ENCODE measurements at places on chromosomes 16 and 17.

DNA sequence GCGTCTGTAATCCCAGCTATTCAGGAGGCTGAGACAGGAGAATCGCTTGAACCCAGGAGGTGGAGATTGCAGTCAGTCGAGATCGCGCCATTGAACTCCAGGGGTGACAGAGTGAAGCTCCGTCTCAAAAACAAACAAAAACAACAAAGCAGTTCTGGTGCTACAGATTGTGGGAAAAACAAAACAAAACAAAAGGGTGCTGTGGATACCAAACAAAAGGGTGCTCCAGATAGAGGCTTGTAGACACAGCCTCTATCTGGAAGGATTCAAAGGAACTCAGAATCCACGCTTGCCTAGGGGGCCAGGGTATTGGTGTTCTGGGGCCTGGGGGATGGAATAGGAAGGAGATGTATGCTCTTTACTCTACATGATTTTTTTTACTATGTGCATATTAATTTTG, 2.5 kb downstream of the MYLK3 start:
- no peak for DNase-seq

GRCh38 chr16:13391337-13391736, 489.9 kb downstream of the SHISA9 start:
- DNase-seq, result no peak

DNA sequence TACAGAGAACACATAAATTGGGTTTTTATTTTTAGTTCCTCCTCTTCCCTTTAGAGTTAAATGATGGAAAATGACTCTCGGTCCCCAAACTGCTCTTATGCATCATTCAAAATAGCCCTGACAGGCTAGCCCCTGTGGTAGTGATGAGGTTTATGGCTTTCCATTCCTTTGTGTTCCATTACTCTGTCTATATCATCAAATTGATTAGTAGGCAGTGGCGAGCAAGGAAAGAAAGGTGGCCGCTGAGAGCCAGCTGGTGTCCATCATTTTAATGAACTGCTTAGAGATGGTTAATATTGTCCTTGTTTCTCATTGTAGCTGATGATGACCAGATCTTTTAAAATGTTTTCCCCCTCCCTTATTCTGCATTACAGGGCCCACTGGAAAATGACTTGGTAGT, 179.5 kb downstream of the PHKB start:
- no peak for DNase-seq

DNA sequence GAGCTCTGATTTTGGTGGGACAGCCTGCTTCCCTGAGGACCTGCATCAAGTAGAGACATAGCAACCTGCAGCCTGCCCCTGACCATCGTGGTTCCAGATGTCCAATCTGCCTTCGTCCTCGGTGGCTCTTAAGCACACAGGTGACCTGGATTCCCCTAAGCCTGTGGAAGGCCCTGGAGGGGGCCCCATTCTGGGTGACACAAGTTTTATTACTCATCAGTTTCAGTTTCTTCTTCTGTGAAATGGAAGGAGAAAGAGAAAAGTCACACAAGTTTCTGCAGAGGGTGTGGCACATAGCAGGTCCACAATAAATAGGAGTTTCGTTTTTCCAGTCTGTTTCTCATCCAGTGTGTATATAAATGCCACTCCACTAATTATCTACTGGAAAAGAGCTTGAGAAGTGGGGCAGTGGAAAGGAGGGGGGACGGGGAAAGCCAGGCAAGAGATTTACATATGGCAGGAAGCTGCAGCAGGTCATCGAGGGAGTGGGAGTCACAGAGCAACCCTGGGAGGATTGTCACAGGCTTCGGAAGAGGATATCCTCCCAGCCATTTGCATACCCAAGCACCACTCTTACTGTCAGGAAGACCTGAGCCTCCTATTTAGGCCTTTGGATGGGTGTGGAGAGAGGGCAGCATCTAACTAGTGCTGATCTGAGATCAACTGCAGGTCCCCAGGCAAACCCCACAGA, 10.0 kb upstream of the NOS2 start:
- no peak for DNase-seq

DNA sequence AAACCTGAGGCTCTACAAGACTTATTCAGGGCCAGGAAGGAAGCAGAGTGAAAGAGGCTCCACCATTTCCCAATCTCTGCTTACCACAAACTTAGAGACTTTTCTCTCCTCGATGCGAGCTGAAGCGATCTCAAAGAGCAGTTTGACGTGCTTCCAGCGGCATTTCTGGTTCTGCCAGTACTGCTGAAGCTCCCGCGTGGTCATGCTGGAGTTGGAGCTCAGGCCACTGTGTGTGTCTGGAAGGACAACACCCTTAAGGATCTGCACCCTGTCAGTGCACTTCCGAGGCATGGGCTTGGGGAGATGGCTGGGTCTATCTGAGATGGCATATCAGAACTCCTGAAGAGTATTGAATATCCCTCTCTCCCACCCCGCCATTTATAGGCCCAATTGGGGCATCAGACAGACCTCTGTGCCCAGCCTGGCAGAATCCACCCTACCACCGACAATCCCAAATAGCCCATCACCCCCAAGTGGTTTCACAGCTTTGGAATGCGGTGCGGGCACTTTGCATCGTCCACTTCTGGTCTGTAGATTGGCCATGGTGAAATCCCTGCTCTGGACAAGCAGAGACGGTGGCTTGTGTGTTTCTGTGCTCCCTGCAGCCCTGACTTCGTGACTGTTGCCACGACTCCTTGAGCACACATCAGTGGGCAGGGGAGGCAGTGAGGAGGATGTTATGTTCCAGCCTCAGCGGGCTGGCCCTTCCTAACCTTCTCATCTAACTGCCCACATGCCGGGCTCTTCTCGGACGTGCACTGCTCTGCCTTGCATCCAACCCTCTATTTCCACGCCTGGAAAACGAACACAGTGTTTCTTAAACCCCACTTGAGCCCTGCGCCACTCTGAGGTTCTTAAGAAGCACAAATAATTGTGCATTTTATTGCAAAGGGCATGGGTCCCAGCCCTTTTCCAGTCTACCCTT, 5.2 kb downstream of the SNX20 start:
- DNase-seq, result no peak

DNA sequence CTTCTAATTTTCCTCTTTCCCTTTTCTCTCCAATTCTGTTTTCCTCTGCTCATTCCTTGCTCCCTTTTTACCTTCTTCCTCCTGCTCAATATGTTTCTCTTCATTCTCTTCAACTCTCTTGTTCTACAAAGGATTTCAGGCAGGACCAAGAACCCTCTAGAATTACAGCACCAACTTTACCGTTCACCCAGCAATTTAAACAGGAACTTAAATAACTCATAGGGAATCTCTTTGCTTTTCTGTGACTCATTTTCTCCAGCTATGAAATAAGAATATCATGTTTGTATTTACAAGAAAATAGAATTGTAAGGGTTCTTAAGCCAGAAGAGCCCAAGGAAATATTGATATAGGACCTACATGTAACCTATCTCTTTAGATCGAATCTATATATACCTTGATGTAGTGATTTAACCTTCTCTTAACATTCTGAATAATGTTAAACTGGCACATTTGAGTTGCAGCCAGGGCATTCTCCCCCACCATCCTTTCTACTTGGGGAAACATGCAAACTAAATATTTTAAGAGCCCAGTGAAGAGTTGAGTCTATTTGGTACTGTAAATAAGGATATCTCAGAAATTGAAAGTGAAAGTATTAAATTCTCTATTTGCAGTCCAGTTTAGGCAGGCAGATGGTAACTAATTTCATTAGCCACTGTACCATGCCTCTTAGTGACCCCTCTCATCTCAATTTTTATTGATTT, 137.0 kb downstream of the ANKFN1 start:
- no peak for DNase-seq

GRCh38 chr16:49528060-49528865, 154.7 kb downstream of the C16orf78 start:
- DNase-seq, result peak; percentile 1

GRCh38 chr16:11179574-11179973, 76.4 kb downstream of the SOCS1 start:
- no peak for DNase-seq

DNA sequence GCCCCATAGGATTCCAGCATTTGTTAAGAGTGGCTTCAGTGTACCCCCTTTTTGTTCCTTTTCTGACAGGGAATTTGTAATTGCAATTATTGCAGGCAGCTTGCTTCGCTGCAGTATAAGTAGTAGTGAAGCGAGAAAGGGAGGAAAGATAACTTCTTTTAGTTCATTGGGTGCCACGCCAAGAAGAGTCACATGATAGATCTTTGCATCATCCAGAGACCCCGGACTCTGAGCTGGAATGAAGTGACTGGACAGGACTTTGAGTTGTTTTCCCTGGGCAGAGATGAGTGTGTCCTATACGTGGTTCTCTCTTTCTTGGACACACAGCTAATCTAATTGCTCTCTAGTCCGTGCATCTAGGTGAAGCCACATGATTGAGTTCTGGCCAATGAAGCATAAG, 44.8 kb upstream of the PMFBP1 start:
- DNase-seq, result no peak

GRCh38 chr17:39208893-39209292, 8.8 kb downstream of the RPL19 start:
- no peak for DNase-seq

- DNase-seq, result peak; percentile 83
Measured at GRCh38 chr16:70778901-70779309, 22.1 kb downstream of the VAC14 start.

DNA sequence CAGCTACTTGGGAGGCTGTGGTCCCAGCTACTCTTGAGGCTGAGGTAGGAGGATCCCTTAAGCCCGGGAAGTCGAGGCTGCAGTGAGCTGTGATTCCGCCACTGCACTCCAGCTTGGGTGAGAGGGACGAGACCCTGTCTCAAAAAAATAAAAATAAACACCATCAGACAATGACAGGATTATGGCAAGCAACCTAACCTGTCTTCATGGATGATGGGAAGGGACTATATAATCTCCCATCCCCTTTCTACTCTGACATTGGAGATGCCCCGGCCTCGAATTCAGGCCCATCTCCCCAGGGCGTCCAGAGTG, 893 bp downstream of the TRIM25 start:
- no peak for DNase-seq

- no peak for DNase-seq
Measured at GRCh38 chr16:79047337-79047736, 553.2 kb downstream of the MAF start.

DNA sequence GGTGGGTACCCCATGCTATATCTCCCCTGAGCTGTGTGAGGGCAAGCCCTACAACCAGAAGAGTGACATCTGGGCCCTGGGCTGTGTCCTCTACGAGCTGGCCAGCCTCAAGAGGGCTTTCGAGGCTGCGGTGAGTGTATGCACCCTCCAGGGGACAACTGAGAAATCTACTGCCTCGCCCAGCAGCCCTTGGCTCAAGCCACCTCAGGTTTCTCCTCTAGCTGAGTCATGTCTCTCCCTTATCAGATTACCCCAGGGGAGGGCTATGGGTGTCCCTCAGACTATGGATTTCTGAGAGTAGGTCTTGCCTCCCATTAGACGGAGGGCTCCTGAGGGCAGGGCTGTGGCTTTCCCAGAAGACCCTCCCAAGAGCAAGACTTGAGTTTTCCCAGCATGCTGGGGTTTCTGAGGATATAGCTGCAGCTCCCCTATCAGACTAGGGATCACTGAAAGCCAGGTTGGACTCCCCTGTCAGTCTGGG, 6.7 kb downstream of the NEK8 start:
- DNase-seq, result peak; percentile 26

GRCh38 chr17:76869496-76870376, 1.5 kb downstream of the MGAT5B start:
- DNase-seq, result no peak

GRCh38 chr17:28717578-28718332, at the start of gene RAB34:
Gene RAB34 (minus strand): TSS chr17:28717868. CDS start chr17:28717266, 602 bp downstream.
- peak; percentile 70 for DNase-seq

- DNase-seq, result no peak
Measured at GRCh38 chr16:11212798-11213196, 43.2 kb downstream of the SOCS1 start.

DNA sequence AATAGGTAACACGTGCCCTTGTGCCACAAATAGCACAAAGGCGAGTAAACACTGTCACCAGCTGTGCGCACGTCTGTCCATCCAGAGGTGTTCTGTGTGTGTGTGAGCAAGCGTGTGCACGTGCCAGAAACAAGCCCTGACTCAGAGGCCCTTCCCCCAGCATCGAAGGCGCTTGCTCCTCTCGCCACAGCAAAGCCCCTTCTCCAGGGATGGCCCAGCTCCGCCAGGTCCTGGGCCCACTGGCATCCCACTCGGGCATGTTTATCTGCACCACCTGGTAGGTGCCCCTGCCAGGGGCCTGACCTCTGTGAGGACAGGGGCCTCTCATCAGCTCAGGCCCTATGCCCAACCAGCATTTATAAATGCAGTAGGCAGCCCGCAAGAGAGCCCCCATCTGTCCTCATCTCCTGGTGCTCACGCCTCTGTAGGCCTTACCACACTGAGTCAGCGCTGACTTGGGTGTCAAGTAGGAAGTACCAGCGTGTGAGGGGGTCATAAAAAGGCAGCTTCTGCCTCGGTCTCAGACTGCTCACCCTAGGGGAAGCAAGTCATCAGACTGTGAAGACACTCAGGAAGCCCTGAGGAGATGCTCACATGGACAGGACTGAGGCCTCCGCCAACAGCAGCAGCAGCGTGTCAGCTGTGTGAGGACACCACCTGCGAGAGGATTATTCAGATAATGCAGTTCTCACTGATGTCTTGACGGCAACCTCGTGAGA, 10.8 kb downstream of the TMEM235 start:
- DNase-seq, result no peak

GRCh38 chr16:9402293-9402860, 310.9 kb downstream of the HAPSTR1 start:
- no peak for DNase-seq

GRCh38 chr16:11208916-11209665, 46.9 kb downstream of the SOCS1 start:
- DNase-seq, result no peak

GRCh38 chr16:27617665-27618064, 67.7 kb downstream of the KATNIP start:
- DNase-seq, result no peak

DNA sequence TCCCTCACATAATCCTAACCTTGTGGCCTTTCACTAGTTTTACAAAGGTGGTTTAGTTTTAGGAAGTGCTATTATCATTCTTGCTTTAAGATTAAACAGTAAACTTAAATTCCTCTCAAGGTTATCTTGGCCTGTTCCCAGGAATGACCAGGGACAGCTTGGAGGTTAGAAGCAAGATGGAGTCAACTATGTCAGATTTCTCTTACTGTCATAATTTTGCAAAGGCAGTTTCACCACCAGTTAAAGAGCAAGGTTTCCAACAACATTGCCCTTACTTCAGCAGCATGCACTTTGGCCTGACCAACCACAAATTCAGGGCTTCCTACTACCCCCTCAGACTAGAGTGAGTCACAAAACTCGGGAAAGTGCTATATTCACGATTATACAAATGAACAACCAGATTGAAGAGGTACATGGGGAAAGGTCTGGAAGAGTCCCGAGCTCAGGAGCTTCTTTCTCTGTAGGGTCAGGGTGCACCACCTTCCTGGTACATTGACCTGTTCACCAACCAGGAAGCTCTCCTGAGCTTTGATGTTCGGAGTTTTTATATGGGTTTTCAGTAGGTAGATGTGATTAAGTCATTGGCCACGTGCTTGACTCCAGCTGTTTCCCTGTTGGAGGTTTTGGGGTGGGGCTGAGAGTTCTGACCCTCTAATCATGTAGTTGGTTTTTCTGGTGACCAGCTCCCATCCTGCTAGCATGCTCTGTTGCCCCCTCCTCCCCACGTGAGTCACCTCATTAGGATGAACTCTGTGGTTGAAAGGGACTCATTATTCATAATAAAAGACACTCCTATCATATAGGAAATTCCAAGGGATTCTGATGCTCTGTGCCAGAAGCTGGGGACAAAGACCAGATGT, 19.4 kb downstream of the RHOT1 start:
- DNase-seq, result peak; percentile 93

- peak; percentile 98 for DNase-seq
Measured at GRCh38 chr16:64910356-64910755, 211.5 kb downstream of the CDH11 start.

GRCh38 chr16:85457366-85457765, 155.8 kb upstream of the GSE1 start:
- no peak for DNase-seq
